ENCODE measurements at places on chromosomes 4 and X.

- DNase-seq, result no peak
Observed at GRCh38 chr4:24846716-24847115, 51.3 kb downstream of the SOD3 start.

GRCh38 chr4:168859888-168860694, 150.0 kb downstream of the CBR4 start:
- no peak for DNase-seq

DNA sequence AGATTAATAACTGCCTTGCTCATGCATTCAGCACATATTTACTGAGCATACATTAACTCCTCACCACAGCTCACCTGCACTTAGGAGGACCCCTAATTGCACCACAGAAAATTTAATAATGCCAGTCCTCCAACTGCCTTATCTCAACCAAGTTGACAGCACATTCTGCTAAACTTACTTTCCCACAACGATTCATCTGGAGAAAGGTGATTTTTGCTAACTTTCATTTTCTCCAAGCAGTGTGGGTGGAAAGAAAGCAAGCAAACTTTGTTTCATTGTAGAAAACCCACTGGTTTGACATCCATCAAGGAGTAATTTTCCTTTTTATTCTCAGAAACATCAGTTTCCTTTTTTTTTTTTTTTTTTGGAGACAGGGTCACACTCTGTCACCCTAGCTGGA, 49.1 kb downstream of the RASGEF1B start:
- DNase-seq, result no peak

DNA sequence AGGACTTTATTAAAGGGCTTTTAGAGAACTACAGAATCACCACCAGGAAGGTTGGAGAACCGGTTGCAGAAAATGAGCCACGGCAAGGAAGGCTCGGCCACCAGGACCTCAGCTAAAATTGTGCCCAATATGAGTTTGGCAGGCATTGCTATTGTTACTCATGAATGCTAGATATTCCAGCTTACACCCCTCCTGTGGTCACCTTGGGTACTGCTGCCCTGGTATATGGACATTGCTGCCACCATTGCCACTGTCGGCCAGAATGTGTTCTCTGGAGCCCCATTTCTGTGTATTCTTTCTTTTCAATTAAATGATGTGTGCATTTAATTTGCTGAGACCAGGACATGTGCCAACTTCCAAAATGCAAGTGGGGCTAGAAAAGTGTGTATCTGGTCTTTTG, 626.7 kb upstream of the BOD1L1 start:
- no peak for DNase-seq

DNA sequence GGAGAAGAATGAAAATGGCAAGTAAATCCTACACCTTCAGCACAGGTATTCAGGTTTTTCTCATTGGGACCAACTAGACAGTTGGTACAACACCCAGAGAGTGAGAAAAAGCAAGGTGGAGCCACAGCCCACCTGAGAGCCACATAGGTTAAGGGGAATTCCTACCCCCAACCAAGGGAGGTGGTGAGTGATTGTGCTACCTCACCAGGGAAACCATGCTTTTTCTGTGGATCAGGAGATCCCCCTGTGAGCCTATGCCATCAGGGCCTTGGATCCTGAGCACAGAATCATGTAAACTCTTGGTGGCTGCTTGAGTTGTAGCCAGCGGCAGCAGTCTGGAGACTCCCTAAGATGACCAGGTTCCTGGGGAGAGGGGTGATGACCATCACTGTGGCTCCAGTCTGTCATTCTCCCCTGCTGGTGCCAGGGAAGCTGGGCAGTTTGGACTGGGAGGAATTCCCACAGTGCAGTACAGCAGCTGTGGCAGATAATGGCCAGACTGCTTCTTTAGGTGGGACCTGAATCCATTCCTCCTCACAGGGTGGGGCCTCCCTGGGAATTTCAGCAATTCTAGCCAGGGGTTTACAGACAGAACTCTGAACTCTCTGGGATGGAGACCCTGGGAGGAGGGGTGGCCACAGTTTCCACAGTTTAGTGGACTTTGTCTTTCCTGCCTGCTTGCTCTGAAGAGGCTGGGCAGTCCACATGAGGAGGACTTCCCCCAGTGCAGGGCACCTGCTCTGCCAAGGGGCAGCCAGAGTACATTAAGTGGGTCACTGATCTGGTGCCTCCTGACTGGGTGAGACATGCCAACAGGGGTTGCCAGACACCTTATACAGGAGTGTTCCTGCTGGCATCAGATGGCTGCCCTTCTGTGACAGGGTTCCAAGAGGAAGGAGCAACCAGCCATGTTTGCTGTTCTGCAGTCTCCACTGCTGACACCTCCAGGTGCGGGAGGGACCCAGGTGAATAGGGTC, 43.2 kb downstream of the PARM1 start:
- no peak for DNase-seq

DNA sequence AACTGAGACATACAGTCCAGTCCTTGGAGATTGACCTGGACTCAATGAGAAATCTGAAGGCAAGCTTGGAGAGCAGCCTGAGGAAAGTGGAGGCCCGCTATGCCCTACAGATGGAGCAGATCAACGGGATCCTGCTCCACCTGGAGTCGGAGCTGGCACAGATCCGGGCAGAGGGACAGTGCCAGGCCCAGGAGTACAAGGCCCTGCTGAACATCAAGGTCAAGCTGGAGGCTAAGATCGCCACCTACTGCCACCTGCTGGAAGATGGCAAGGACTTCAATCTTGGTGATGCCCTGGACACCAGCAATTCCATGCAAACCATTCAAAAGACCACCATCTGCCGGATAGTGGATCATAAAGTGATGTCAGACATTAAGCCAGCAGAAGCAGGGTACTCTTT, 20.4 kb upstream of the FRMPD3 start:
- DNase-seq, result no peak

DNA sequence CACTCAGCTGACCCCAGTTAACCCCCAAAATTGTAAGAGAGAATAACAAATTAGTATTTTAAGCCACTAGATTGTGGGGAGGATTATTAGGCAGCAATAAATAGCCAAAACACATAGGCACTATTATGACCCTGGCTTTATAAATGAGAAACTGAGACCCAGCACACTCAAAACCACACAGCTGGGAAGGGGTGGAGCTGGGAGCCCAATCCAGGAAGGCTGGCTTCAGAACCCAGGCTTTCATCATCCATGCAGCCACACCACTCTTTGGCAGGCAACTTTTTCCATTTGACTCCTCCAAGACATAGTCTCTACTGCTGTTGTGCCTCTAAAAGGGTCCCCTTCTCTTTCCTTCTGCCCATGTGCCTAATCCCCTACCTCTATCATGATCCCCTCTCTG, 253.8 kb downstream of the DHX15 start:
- DNase-seq, result no peak

GRCh38 chrX:110414273-110414672, 55.6 kb downstream of the RTL9 start:
- DNase-seq, result no peak

DNA sequence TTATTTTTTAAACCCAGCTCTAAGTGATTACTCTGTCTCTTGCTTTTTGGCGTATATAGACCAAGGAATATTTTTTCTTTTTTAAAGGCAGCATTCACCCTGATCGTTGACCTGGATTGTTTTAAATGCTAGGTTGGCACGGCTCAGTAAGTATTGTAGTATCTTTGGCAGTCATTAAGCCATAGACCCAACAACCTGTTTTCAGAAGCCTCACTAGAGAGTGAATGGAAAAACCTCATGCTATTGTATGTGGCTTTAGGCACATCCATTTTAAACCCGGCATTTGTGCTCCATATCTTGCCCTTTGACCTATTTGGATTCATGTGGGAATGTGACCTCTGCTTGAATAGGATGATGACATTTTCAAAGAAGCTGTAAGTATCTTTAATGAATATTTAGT, 183.9 kb downstream of the SNCA start:
- no peak for DNase-seq

GRCh38 chr4:145830699-145831098, 107.9 kb downstream of the ZNF827 start:
- no peak for DNase-seq

GRCh38 chr4:47612116-47613023, 127.3 kb downstream of the ATP10D start:
- DNase-seq, result no peak

DNA sequence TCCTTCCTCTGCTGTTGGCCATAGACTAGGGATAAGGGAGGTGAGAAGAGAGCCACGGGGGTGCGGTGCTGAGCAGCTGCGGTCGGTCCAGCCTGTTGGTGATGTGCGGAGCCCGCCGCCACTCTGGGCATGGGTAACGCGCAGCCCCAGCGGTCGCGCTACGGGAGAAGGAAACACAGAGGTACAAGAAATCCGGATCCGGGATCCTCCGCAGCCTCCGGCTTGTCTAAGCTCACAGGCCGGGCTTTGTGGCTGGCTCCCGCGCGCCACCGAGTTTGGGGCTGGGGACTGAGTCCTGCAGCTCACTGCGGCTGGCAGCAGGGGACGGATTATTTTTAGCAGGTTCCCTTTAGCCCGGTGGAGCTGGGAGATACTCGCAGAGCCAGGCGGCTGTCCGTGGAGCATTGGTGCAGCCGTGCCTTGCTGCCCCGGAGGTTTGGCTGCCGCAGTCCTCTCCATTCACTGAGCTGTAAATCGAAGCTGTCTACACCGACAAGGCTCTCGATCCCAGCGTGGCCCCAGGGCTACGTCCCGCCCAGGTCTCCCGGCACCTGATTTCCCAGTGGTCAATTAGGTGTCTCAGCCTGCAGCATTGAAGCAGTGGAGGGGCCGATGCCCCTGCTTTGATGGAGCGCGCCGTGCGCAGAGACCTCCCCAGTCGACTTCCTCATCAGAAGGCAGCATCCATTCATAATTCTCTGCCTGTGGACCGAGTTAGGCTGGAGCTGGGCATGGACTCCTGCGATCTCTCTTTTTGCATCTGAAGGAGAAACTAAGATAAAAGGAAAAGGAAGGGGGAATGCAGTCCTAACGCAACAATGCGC, 81.9 kb upstream of the SCML1 start:
- DNase-seq, result no peak

- DNase-seq, result no peak
Observed at GRCh38 chrX:1860936-1861594, 246.2 kb downstream of the ASMT start.

DNA sequence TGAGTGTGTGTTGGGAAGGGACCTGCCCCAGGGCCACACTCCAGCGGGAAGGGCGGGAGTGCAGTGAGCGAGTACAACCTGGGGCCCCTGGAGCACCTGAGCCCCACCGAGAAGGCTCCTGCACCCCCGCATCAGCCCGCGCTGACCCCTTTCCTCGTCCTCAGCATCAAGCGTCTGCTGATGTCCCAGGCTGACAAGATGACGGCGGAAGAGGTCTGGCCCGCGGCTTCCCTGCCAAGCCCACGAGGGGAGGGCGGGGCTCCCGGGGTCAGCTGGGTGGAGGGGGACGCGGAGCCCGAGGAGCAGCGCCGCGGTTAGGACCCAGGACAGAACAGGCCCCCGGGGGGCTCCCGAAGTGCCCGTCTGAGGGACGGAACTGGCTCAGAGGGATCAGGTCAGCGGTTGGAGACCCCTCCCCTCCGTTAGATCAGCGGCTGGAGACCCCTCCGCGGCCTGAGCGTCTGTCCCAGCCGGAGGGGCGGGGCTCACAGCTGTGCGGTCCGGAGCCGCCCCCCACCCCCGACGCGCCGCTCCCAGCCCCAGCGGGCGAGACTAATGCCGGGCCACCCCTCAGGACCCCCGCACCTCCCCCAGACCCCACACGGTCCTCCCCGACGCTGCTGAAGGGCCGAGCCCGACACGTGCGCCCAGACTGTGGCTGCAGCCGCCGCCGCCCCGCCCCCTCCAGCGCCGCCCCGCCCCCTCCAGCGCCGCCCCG, 6.7 kb downstream of the MYL5 start:
- DNase-seq, result no peak

DNA sequence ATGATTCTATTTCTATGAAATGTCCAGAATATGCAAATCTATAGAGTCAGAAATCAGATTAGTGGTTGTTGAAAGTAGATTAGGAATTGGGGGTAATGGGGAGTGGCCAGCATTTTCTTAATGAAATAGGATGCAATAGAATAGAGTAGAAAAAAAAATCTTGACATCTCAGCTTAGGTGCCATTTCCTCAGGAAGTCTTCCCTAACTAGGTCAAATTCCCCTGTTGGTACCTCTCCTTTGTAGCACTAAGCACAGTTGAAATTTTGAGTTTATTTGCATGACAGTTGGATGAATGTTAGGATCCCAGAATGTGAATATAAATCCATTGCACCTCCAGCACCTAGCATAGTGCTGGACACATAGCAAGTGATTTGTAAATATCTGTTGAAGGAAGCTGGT, 30.0 kb upstream of the PDK3 start:
- no peak for DNase-seq

DNA sequence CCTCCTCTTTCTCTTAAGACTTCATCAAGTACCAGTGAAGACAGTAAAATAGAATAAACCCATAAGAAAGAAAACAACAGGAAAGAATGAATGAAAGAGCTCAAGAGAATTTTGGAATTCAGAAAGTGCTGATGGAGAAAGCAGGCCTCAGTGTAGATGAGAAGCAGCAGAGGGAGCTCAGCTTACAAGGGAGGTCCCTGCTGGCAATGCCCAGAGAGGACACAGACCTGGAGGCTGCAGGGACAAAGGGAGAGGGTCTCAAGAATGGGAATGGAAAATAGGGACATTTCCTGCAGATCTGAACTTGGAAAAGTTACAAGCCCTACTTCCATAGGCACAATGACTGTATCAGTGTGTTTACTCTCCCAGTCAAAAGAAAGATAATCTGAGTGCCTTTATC, 64.5 kb upstream of the MAGEA10 start:
- no peak for DNase-seq

- DNase-seq, result no peak
Observed at GRCh38 chrX:110228453-110228852, 89.4 kb downstream of the AMMECR1 start.

DNA sequence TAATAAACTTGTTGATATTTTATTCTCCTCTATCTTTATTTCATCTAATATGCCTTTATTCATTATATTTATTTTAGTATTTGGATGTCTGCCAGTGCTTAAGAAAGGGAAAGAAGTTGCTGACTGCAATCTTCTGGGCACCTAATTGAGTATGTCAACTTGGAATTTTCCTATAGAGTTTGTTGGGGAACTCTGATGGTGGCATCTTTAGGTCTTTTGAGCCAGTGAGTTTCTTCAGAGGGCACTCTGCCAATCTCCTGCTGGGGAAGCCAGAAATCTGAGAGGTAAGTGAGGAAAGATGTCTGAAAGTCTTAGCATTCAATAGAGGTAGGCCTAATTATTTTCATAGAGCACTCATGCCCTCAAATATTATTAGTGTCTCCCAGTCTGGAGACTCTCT, 475.0 kb downstream of the GABRG1 start:
- no peak for DNase-seq

- no peak for DNase-seq
Observed at GRCh38 chr4:101286663-101287062, 60.7 kb downstream of the PPP3CA start.

Measured in NCI-H1092 (cell line).